OCI-LY7 (cell line): ENCODE measurements at places on chromosomes 3 and 15. TPM values are rescaled to one million over a fixed set of nuclear protein-coding genes. Genes with fewer than 3 reads are reported as not detected.

Gene PP2D1
- not detected in 2 replicates for total RNA-seq

Gene ACTRT3
- total RNA-seq, result 0.42 and 1.2 TPM in 2 replicates

Gene PIK3R4
- 26.5 and 28.7 TPM in 2 replicates for total RNA-seq

Gene PLA2G4D
- not detected in 2 replicates for total RNA-seq

Gene MOBP
- total RNA-seq, result not detected in 2 replicates

Gene CHDH
- 1.4 and 2.3 TPM in 2 replicates for total RNA-seq

Gene TRNT1
- total RNA-seq, result 50.2 and 58.6 TPM in 2 replicates

Gene KNG1
- not detected in 2 replicates for total RNA-seq

Gene BHLHE40
- 0.11 TPM in 1 of 2 replicates, not detected in the other for total RNA-seq

Gene ZNF502
- not detected in 2 replicates for total RNA-seq

Gene PATL2
- total RNA-seq, result 8.6 and 8.8 TPM in 2 replicates

Gene SCN11A
- 0.13 and 0.22 TPM in 2 replicates for total RNA-seq

Gene CPA3
- not detected in 2 replicates for total RNA-seq

Gene ZNF860
- 22.2 and 24.2 TPM in 2 replicates for total RNA-seq

Gene ACAP2
- 71.1 and 80.7 TPM in 2 replicates for total RNA-seq

Gene FGF12
- 1.5 and 1.7 TPM in 2 replicates for total RNA-seq

Gene GOLGA6A
- 0.13 and 0.63 TPM in 2 replicates for total RNA-seq

Gene STRIT1
- total RNA-seq, result not detected in 2 replicates

Gene TIMP4
- total RNA-seq, result not detected in 2 replicates

Gene TMEM266
- total RNA-seq, result not detected in 2 replicates
